ENCODE measurements at places on chromosomes 2 and 18.

DNA sequence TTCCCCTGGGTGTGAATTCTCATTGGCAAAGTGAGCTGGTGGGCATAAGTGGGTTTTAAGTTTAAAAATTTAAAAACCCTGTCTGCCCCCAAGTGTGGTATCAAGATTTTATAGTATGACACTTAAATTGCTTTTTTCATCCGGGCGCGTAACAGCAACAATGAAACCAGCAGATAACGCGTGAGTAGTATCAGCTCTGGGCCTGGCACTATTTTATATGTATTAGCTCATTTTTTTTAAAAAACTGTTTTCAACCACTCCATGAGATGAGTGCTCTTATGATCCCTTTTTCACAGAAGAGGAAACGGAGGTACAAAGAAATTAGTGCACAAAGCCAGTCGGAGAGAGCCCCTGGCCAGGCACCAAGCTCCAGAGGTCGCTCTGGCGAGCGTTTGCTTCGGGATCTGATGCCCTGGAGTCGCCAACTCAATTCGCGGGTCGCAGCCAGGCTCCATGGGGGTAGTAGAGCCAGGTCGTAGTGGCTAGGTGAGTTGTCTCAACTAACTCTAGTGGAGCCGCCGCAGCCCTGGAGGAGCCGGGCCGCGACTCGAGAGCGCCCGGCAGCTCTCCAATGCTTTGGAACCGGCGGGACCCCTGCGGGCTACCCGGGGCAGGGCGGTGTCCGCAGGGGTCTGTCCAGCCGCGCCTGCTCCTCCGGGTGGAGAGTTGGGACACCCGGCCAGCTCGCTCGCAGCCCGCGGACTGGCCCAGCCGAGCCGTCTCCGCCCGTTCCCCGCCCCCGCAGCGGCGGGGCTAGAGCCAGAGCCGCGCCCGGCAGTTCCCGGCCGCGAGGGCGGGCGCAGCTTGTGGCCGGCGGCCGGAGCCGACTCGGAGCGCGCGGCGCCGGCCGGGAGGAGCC is at the start of gene IL1R1:
IL1R1 (plus strand) TSS at position 777 of the 859 bp plus-strand sequence. CDS start 14,979 bp downstream, outside the sequence.
- DNase-seq, result no peak
- H3K36me3 ChIP-seq, result no peaks in the 10 kb centered on the region
- H3K4me3 ChIP-seq, result peak within 1 kb of the TSS; percentile 76
- no peaks in the 10 kb centered on the region for H3K27me3 ChIP-seq
- peaks cover 32% of the 10 kb centered on the region for H3K4me1 ChIP-seq

GRCh38 chr2:86201671-86202335 is 2.5 kb downstream of the MRPL35 start:
- no peaks in the 10 kb centered on the region for H3K27me3 ChIP-seq
- no peak overlapping the region for H3K4me3 ChIP-seq
- H3K4me1 ChIP-seq, result peaks cover 2% of the 10 kb centered on the region
- peaks cover 6% of the 10 kb centered on the region for H3K36me3 ChIP-seq
- no peak for DNase-seq
- no peak overlapping the region for H3K27ac ChIP-seq

GRCh38 chr2:170740660-170741059 is 25.5 kb downstream of the SP5 start:
- no peak for DNase-seq
- no peak overlapping the region for H3K27ac ChIP-seq
- no peak overlapping the region for H3K4me3 ChIP-seq
- H3K36me3 ChIP-seq, result no peaks in the 10 kb centered on the region
- H3K4me1 ChIP-seq, result no peaks in the 10 kb centered on the region

- no peak overlapping the region for H3K27ac ChIP-seq
- no peaks in the 10 kb centered on the region for H3K27me3 ChIP-seq
- no peak for DNase-seq
These were observed 21.5 kb upstream of the CALCRL start for GRCh38 chr2:187469538-187469937.

- H3K4me1 ChIP-seq, result no peaks in the 10 kb centered on the region
- no peak overlapping the region for H3K27ac ChIP-seq
- H3K27me3 ChIP-seq, result no peaks in the 10 kb centered on the region
- DNase-seq, result no peak
- no peaks in the 10 kb centered on the region for H3K36me3 ChIP-seq
- no peak overlapping the region for H3K4me3 ChIP-seq
These were observed 272.4 kb upstream of the NRXN1 start for GRCh38 chr2:51304311-51304710.

DNA sequence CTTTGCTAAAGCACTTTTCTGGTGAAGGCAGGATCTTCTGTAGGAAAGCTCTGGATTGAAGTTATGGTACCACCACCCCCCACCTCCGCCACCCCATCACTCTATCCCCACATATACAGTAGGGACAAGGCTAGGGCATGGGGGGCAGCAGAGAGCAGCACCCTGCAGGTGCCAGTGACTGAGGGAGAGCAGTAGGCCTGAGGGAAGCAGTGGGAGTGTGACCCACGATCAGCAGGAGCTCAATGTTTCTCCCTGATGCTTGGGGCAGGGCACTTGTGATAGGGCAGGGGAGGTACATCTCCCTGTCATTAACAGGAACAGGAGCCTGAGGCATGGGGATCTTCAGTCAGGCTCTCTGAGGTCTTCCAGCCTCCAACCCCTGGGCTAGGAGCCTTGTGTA is 121.6 kb downstream of the ZFP36L2 start:
- H3K27me3 ChIP-seq, result no peaks in the 10 kb centered on the region
- DNase-seq, result no peak
- H3K4me3 ChIP-seq, result no peak overlapping the region
- H3K4me1 ChIP-seq, result peaks cover 39% of the 10 kb centered on the region
- H3K27ac ChIP-seq, result no peak overlapping the region

- no peak overlapping the region for H3K4me3 ChIP-seq
- no peaks in the 10 kb centered on the region for H3K36me3 ChIP-seq
- no peaks in the 10 kb centered on the region for H3K27me3 ChIP-seq
- H3K4me1 ChIP-seq, result peaks cover 19% of the 10 kb centered on the region
- no peak for DNase-seq
These were observed 3.5 kb upstream of the ADNP2 start for GRCh38 chr18:80105369-80106167.

DNA sequence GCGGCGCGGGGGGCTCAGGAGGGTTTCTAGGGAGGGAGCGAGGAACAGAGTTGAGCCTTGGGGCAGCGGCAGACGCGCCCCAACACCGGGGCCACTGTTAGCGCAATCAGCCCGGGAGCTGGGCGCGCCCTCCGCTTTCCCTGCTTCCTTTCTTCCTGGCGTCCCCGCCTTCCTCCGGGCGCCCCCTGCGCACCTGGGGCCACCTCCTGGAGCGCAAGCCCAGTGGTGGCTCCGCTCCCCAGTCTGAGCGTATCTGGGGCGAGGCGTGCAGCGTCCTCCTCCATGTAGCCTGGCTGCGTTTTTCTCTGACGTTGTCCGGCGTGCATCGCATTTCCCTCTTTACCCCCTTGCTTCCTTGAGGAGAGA is 5.2 kb downstream of the PROC start:
- no peaks in the 10 kb centered on the region for H3K36me3 ChIP-seq
- peak overlapping the region; percentile 54 for H3K4me3 ChIP-seq
- no peak overlapping the region for H3K27ac ChIP-seq

DNA sequence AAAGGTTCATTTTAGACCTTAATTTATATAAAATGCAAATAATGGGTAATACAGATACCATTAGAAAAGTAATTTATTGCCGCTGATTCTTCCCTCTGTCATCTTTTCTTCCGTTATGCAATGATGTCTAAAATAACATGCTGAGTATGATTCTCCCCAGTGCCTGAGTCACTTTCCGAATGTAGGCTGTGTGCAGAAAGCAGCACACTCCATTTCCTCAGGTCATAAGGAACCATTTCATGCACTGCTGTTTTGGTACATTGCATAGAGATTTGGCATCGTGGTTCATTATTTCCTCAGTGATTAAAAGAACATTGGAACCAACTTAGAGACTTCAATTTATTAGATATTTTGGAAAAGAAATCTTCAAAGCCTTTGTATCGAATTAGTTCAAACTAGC is 173.5 kb downstream of the CDH2 start:
- H3K27ac ChIP-seq, result no peak overlapping the region
- no peak overlapping the region for H3K4me3 ChIP-seq
- peaks cover 16% of the 10 kb centered on the region for H3K4me1 ChIP-seq
- no peaks in the 10 kb centered on the region for H3K27me3 ChIP-seq

DNA sequence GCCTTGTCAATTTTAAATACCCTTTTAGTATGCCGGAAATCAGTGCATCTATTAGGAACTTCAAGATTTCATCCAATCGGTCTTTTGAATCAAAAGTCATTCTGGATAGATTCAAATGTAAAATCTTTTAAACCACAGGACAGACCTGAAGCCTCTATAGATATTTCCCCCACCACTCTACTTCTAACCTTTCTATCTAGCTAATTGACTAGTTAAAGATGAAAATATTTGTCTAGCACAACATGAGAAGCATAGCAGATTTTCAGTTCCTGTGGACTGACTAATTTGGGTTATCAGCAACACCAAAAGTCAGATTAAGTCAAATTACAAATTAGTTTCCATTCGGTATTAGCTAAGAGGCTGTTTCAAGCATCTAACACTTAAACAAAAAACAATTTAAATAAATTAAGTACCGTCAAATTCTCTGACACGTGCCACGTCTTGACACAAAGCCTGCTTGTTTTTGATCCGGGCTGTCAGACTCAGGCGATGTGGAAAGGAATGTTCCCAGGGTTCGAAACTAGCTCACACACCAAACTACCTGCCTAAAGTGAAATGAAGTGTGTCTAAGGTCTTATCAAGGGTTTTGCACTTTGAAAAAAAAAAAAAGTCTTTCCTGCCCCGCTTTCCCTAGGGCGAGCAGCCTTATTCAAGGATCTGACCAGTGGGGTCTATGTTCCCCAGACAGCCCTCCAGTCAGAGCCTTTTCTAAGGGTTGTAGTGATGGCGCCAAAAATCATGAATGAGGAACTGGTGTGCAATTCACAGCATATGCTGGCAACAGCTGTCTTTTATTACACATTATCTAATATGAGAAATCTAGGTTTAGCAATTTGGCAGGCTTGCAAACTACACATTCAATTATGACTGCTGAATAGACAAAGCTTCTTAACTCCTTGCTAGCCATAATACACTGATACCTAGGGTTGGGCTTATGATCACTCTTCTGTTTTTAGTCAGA is 4.7 kb downstream of the CYTIP start:
- H3K4me1 ChIP-seq, result peaks cover 13% of the 10 kb centered on the region
- H3K27me3 ChIP-seq, result no peaks in the 10 kb centered on the region
- H3K4me3 ChIP-seq, result peak overlapping the region; percentile 66

GRCh38 chr2:239563561-239563960 is 162.7 kb upstream of the HDAC4 start:
- H3K4me1 ChIP-seq, result peaks cover 6% of the 10 kb centered on the region
- H3K27me3 ChIP-seq, result no peaks in the 10 kb centered on the region
- DNase-seq, result no peak

DNA sequence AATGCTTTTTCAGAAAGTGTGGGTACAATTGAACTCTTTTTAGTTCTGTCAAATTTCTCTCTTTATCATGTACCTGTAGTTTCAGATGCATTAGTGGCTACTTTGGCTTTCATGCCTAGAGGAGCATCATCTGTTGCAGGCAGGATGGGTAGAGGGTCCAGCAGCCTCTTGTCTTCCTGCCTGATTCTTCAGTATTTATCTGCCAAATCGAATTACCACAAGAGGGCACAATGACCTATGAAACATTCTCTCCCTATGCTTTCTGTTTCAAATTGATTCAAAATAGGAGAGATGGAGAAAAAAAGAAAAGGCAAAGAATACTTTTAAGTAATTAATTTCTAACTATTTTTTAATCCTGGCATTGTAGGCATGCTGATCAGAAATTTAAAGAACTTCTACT is 477.2 kb downstream of the TRIB2 start:
- H3K4me3 ChIP-seq, result no peak overlapping the region
- DNase-seq, result no peak
- no peaks in the 10 kb centered on the region for H3K36me3 ChIP-seq
- no peak overlapping the region for H3K27ac ChIP-seq

- no peak overlapping the region for H3K4me3 ChIP-seq
- H3K27ac ChIP-seq, result no peak overlapping the region
- H3K36me3 ChIP-seq, result no peaks in the 10 kb centered on the region
- H3K27me3 ChIP-seq, result no peaks in the 10 kb centered on the region
- no peak for DNase-seq
These were observed 59.3 kb downstream of the SETBP1 start for GRCh38 chr18:44740000-44740399.

DNA sequence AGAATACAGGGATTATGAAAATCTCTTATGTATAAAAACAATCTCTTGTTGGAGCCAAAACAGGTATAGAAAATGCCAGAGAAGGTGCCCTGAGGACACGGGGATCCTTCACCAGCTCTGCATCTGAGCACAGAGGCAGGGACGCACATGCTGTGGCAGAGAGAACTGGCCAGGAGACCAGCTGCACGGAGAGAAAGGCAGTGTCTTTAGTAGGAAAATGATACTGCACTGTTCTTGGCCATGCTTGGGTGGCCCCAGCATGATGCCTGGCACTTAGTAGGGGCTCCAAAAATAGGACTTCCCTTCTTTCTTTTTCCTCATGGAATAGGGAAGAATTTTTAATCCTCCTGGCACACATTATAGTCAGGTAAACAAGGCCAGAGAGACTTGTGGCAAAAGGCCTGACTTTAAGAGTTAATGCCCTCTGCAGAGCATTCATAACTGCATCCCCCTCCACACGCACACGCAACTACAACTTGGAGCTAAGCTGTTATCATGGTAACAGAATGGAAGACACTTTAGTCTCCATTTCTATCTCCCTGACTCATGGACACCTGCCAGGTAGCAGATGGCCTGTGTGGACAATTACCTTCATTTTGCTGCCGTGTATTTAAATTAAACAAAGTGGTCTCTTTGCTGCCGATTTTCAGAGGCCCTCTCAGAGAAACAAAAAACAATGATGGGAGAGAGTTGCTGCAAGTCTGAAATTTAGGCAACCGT is 59.7 kb upstream of the DNMT3A start:
- H3K27me3 ChIP-seq, result no peaks in the 10 kb centered on the region
- no peaks in the 10 kb centered on the region for H3K36me3 ChIP-seq
- no peak overlapping the region for H3K27ac ChIP-seq
- H3K4me3 ChIP-seq, result no peak overlapping the region

DNA sequence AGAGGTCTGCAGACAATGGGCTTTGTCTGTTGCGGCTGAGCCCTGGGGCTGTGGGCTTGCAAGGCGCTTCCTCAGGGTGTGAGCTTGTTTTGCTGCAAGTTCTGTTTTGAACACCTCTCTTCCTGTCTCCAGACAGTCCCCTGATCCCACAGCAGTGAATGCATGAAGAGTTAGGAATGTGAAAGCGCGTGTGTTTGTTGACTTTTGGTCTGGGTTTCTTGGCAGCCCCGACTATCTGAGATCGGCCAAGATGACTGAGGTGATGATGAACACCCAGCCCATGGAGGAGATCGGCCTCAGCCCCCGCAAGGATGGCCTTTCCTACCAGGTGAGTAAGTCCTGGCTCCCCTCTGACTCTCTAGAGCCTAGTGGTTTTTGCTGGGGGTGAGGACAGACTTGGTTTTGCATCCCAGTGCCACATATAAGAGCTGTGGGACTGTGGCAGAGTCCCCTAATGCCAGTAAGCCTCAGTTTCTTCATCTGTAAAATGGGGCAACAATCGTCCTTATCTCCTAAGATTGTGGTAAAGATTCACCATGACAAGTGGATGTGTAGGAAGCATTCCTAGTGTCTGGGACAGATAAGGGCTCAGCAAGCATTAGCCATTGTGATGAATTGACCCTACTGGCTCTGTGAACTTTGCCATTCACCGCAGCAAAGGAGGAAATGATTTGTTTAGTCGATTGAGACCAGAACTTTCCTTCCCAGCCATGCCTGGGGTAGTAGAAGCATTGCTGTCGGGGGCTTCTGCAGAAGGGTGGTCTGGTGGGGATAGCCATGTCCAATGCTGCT is 3.0 kb downstream of the LBH start:
- no peaks in the 10 kb centered on the region for H3K27me3 ChIP-seq
- peak; percentile 52 for DNase-seq
- H3K4me3 ChIP-seq, result peak overlapping the region; percentile 99

GRCh38 chr2:9266711-9267110 is 60.1 kb downstream of the ASAP2 start:
- no peaks in the 10 kb centered on the region for H3K27me3 ChIP-seq
- peaks cover 30% of the 10 kb centered on the region for H3K4me1 ChIP-seq
- no peaks in the 10 kb centered on the region for H3K36me3 ChIP-seq
- DNase-seq, result no peak
- no peak overlapping the region for H3K4me3 ChIP-seq
- no peak overlapping the region for H3K27ac ChIP-seq

Data from thoracic aorta (tissue), 2 donors.